C1 segment of cervical spinal cord (tissue), 14 donors: ENCODE measurements at places on chromosomes 12 and 14.
A peak's percentile ranks its signal among the peaks of the same experiment; 100 is the strongest.

DNA sequence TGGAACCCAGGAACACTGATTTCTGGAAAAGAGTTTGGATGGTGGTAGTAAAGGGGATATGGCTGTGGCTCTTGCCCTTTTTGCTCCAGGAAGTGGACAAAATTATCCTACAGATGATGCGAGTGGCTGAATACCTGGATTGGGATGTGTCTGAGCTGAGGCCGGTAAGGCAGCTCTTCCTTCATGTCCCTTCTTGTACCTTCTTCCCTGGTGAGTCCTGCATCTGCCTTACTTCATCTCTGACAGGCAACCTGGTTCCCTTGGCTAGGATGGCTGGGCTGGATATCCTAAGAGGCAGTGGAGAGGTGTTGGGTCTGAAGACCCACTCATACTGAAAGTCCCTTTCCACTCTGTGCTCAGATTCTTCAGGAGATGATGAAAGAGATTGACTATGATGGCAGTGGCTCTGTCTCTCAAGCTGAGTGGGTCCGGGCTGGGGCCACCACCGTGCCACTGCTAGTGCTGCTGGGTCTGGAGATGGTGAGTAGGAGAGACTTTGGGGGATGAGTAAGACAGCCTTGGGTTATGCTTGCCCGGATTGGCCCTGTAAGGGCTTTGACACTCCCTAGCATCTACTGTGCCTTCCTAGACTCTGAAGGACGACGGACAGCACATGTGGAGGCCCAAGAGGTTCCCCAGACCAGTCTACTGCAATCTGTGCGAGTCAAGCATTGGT, 8.0 kb downstream of the DGKA start:
- DNase-seq, result no peak

DNA sequence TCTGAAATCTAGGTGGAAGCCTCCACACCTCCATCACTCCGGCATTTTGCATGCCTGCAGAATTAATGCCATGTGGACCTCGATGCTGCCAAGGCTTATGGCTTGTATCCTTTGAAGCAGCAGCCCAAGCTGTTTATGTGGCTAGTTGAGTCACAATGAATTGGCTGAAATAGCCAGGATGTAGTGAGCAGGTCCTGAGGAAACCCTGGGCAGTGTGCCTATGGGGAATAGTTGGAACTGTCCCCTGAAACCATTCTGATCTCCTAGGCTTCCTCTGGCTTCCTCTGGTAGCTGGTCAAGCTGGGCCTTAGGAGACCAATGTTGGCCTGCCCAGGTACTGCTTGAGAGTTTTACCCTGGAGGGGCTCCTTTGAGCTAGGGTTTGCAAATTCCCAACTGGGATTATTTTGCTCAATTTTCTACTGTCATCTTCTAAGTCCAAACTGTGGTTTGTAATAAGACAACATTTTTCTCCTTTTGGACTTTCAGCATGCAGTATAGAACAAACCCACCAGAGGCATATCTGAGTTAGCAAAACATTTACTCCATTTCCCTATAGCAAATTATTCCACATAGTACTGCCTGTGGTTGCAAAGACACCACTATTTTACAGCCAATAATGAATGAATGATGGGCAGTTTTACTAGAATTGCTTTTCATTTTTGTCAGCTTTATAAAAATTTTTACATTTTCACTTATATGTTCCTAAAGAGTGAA, 85.1 kb upstream of the AMIGO2 start:
- DNase-seq, result no peak

GRCh38 chr14:95994593-95994928, 44.6 kb upstream of the C14orf132 start:
- DNase-seq, result no peak

GRCh38 chr12:32533971-32534590, 134.7 kb downstream of the FGD4 start:
- no peak for DNase-seq

- peak; percentile 12 for DNase-seq
These were observed 34.9 kb downstream of the KRT80 start for GRCh38 chr12:52156757-52157565.

GRCh38 chr14:96086574-96087077, 47.5 kb downstream of the C14orf132 start:
- no peak for DNase-seq

DNA sequence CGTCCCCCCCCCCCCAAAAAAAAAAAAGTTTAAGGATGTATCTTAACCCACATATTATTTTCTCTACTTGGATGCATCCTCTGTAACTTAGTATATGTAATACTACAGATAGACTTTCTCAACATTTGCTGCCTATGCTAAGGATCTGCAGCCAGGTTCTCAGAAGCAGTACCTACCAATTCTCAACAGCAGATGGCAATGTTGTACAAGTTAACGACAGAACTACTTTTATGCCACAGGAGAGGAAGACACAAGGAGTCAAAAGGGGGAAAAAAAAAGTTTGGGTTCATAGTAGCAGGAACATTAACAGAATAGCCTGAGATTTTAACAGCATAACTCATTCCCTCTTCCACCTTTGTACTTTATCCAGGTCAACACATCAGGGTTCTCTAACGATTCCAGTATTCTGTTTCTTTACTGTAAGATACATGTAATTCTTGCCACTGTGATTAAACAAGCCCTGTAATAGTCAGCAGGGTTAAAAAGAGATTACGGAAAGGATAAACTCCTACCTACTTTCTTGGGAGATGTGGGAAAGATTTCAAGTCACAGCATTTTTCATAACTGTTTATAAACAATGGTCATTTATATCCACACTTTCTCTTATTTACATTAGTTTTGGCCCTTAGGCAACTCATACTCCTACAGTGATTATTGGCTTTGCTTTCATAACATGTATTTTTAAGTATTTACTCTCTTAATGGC, 5.7 kb upstream of the NEK9 start:
- no peak for DNase-seq

DNA sequence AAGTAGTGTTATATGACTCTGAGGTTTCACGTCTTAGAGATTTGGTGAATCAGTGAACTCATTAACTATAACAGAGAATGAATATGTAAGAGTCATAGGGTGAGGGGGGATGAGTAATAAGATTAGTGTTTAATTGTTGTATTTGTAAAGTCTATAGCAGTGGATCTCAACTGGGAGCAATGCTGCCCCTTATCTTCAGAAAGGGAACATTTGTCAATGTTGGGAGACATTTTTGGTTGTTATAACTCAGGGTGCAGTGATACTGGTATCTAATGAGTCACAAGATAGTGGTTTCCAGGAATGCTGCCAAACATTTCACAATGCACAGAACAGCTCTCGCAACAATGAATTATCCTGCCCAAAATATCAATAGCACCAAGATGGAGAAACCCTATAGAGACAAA, 1193.7 kb downstream of the GALC start:
- DNase-seq, result no peak

- DNase-seq, result no peak
These were observed 41.8 kb upstream of the KCNK13 start for GRCh38 chr14:90019824-90020523.

DNA sequence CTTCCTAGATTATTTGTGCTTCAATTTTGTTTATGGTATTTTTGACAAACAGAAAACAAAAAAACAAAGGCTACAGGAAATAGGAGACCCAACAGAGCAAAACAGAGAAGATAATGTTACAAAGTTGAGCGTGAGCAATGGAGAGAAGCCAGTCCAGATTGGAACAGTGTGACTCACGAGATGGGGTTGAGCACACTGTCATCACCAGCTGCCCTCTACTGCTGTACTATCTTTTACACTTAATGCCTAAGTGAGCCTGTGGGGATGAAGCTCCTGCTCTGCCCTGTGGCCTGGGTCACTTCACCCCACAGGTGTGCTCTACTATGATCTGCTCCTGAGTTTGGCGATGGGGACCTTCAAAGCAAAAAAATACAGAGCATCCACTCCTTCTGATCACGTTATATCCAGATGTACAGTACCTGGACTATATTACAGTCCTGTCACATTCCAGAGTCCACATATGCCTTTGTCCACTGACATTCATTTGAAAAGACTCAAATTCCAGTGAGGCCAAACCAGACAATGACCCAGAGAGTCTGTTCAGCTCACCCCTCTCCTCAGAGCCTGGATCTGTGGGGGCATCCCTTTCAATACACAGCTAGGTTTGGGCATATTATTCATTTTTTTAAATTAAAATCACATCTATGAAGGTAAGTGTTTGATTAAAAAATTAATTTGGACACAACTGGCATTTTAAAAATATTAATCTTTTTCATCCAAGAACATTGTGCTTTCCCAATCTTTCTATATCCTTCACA, 4.4 kb downstream of the IPO8 start:
- no peak for DNase-seq
